ENCODE measurements at places on chromosomes 3 and 15.

GRCh38 chr3:56806407-56806806 lies 4.7 kb upstream of the ARHGEF3 start:
- no peak for DNase-seq

- no peak for DNase-seq
Observed at GRCh38 chr3:178206521-178206920, 329.7 kb upstream of the KCNMB2 start.

DNA sequence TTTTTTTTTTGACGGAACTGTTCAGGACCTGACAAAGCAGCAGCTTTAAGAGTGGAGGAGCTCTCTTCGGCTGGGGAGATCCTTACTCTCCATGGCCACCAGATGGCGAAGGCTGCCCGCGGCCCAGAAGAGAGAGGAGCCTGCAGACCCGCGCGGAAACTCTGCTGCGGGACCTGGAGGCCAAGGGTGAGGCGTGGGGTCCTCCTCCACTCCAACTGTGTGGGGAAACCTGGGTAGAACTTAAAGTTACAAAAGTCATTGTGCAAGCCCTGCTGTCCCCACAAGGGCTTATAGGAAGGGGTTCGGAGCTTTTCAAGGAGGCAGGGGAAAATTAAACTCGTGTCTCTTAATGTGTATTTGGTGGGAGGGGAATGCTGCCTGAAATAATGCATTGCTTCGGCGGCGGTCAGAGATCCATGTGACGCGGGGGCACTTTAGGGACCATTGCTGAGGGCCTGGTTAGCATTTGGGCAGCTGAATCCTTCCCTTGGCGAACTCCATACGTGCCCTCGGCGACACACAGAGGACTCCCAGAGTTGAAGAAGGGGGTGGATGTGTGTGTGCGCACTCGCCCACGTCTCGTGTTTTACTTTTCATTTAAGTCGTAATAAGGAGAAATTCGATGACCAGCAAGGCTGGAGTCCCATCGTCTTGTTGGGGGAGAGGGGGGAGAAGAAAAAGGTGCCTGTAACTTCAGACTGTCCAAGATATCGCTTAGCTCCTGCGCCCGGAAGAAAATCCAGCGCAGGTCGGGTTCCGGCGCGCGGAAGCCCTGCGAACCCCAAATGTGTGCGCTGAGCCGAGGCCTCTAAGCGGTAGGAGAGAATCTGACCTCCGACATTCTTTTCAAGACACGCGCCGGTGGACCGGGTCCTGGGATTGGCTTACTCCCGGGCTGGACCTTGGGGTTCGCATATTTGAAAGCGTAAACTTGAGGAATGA lies 9.7 kb downstream of the EOMES start:
- DNase-seq, result peak; percentile 81

GRCh38 chr15:56934269-56934668 lies 15.8 kb downstream of the TCF12 start:
- DNase-seq, result no peak

DNA sequence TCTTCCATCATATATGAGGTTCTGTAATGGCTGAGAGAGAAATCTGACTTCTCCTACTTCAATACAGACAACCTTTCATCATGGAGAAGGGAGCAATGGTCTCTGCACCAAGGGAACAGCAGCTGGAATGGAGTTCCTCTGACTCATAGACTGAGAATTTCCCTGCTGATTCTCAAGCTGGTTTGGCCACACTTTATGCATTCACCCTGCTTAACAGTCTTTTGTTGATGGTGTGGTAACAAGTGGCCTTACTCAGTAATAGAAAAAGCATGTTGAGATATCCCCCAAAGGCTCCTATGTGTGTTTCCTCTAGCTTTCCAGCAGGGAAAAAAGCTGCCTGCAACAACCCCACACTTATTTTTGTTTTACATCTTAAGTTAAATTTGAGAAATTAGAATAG lies 138.1 kb downstream of the GREM1 start:
- no peak for DNase-seq

DNA sequence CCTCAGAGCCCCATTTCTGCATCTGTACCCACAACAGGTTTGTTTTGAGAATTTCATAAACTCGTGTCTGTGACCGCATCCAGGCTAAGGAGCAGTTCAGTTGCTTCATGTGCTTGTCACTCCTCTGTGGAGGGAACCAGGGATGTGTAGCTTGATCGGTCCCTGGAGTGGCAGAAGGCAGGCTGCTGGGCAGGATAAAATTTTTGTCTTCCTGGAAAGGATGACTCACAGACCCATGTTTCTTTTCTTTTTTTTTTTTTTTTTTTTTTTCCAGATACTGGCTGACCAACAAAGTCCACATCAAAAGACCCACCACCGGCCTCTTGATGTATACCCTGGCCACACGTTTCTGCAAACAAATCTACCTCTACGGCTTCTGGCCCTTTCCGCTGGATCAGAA lies 70.1 kb downstream of the ST8SIA2 start:
- no peak for DNase-seq

DNA sequence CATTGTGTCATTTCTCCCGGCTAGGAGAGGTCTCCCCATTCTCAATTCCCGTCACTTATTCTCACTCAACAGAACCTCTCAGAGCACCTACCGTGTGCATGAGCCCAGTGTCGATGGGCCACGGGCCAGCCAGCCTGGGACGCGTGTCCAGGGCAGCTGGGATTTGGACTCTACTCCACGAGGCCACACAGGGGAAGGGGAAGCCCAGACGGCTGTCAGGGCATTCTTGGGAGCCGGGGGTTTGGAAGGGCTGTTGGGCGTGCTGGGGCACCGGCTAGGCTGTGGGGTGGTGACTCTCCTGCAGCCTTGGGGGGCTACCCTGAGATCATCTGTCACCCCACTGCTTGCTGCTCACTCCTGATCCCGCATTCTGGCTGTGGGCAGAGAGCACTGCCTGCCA lies 41.7 kb upstream of the PCSK6 start:
- no peak for DNase-seq

DNA sequence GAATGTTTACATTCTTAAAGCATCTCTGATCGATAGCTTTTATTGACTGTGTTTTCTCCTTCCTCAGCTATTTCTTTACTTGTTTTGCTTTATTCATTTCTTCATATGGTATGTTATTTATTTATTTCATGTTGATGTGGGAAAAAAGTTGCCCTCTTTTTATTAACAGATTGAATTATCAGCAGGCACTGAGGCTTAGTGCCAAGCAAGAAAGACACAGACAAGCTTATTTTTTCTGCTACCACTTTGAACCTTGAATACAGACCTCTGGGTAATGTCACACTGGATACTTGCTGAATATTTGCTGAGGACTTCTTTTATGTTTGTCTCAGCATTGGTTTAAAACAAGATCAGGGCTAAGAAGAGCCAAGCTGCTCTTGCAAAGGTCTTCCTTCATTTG lies 162.0 kb upstream of the CNTN6 start:
- DNase-seq, result no peak

DNA sequence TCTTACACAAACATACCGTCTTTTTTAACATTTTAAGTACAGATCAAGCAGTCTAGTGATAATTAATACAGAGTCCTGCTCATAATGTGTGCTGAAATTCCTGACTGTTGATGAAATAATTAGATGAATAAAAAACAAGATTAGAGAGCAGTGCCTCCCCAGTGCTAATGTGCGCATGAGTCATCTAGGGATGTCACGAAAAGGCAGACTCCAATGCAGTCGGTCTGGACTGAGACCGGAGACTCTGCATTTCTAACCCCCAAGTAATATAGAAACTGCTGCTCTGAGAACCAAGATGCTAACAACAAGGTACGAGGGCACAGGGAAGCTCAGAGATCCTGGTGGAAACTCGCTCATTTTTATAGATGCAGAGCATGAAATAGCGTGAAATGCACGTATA lies 61.4 kb downstream of the COL8A1 start:
- DNase-seq, result no peak

DNA sequence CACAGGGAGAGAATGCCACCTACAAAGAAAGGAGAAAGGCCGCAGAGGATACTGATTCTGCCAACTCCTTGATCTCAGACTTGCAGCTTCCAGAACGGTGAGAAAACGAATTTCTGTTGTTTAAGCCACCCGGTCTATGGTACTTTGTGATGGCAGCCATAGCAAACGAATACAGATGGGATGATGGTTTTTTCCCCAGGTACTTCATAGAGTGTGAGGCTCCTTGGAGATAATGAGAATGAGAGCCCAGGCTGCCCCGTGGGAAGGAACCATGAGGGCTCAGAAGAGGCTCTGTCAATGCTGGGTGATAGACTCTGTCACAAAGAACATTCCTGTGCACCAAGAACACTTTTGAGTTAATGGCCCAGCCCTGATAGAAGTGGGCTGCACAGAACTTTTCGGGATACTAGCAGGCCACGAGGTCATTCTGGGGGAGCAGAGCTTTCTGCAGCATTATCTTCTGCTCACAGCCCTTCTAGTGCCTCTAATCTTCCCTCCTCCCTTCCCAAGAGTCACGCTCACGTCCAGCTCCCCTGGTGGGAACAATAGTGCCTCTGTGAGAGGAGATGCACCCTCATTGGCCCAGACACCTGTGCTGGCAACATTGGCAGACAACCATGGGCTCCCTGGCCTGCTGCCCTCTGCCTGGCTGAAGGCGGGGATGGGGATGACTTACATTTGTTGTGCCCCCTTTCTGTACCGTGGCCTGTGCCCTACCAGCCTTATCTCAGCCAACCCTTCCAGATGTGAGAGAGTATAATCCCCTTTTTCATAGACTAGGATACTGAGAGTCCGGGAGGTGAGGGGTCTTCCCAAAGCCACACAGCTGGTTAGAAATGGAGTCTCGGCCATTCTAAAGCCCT lies 5.2 kb upstream of the RLBP1 start:
- no peak for DNase-seq

- no peak for DNase-seq
Observed at GRCh38 chr3:129052675-129053074, 7.9 kb upstream of the GP9 start.

- DNase-seq, result no peak
Observed at GRCh38 chr3:118641608-118642007, 393.0 kb downstream of the IGSF11 start.

GRCh38 chr3:59440285-59441028 lies 390.6 kb upstream of the CFAP20DC start:
- DNase-seq, result no peak

GRCh38 chr15:76199106-76200082 lies 111.9 kb downstream of the ETFA start:
- no peak for DNase-seq

GRCh38 chr3:70607469-70607868 lies 295.0 kb upstream of the MDFIC2 start:
- DNase-seq, result no peak

DNA sequence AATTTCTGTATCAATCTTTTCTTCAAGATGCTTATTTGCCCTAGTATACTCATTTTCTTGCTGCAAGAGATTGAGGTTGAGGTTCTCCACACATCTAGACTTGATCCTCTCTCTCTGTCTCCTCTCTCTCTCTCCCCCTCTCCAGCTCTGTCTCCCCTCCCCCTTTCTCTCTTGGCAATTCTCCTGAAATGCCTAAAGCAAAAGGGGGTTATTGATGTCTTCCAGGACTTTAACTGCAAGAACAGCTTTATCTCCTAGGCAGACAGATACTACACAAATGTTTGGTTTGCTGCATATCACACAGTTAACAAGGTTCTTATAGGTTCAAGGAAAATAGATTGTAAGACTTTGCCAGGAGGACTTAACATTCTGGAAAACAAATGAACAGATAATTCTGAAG lies 52.1 kb downstream of the TMEM212 start:
- DNase-seq, result no peak

- DNase-seq, result peak; percentile 12
Observed at GRCh38 chr3:23574822-23575315, 230.9 kb upstream of the UBE2E1 start.

GRCh38 chr15:93030430-93031102 lies 58.4 kb downstream of the RGMA start:
- DNase-seq, result peak; percentile 78

DNA sequence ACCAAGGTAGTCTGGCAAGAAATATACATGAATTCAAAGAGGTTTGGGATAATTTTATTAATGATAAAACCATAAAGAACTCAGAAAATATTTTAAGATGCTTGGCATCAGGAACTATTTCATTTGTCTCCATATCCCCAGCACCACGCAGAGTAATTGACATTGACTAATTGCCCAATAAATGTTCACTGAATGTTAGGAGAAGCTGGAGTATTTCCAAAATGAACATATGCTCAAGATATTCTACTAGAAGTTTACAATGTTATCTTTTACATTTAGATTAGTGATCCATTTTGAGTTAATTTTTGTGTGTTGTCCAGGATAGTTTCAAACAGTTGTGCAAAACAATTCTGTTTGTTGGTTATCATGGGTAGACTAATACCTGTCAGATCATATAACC lies 298.8 kb upstream of the CTDSPL start:
- no peak for DNase-seq

- DNase-seq, result no peak
Observed at GRCh38 chr3:175059788-175060187, 200.7 kb downstream of the NAALADL2 start.

- no peak for DNase-seq
Observed at GRCh38 chr15:33500432-33501195, 189.8 kb downstream of the RYR3 start.

GRCh38 chr15:74674161-74674560 lies 21.7 kb downstream of the EDC3 start:
- DNase-seq, result no peak

DNA sequence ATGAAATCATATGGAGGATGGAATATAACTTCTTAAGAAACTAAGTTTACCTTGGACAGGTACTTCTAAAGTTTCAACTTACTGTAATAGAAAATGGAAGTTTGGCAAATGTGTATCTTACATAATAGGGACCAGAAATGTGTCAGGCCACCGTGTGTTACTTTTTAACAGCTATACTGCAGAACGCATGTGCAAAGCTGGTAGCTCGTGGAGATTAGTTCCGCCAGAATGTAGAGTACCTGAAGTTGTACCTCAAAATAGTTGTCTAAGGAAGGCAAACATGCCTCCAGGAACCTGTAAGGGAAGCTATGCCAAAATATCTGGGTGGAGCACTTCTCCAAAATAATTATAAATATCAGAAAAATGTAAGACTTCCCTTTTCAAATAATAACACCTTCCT lies 920.6 kb downstream of the ROBO1 start:
- no peak for DNase-seq

DNA sequence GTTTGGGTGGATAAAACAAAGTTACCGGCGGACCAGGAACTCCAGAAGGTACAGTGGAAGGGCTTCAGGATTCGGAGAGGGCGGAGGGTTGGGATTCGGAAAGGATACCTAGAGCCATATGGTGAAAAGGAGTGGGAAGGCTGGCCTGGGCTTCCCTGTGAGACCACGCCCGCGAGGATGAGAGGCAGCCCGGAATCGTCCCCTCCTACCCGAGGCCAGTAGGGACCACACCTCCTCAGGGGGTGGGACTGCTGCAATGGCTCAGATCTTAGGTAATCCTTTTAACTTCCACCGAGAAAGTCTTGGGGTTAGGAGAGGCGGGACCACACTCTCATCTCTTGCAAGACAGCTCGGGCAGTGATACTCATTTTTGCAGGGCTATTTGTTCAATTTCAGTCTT lies 511.3 kb downstream of the OCA2 start:
- no peak for DNase-seq

GRCh38 chr3:147737376-147737775 lies 328.2 kb downstream of the ZIC1 start:
- no peak for DNase-seq

Data from hindlimb muscle (tissue), 1 donor.